Glomerular endothelial cell (primary cell): ENCODE measurements at places on chromosomes 3 and 15. TPM values are rescaled to one million over a fixed set of nuclear protein-coding genes. Genes with fewer than 3 reads are reported as not detected.

GRCh38 chr15:79091204-79091867 is 756 bp upstream of the RASGRF1 start:
- no peak for DNase-seq

The ZPLD1 gene
- 0.10 TPM in 1 of 2 replicates, not detected in the other for total RNA-seq

GRCh38 chr3:20811631-20812030 is 625.6 kb upstream of the SGO1 start:
- no peak for DNase-seq

The REC114 gene
- total RNA-seq = not detected in 2 replicates

The CHRM5 gene
- total RNA-seq = not detected in 2 replicates

DNA sequence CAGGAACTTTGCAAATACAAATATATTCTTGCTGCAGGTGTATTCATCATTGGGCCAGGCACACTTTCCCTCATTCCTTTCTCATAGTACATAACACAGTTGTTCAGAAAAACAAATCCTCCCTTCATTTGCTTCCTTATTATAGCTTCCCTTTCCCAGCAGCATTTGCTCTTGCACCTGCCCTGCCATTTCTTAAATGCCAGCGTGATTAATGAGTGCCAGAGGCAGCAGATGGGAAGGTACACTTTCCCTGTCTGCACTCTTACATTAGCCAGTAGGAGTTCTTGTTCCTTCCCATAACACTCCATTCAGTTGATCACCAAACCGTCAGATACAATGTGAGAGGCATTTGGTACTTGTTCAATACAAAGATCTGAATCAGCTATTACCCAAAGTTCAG is 128.5 kb upstream of the GAP43 start:
- no peak for DNase-seq

The ANKRD34C gene
- total RNA-seq = not detected in 2 replicates

DNA sequence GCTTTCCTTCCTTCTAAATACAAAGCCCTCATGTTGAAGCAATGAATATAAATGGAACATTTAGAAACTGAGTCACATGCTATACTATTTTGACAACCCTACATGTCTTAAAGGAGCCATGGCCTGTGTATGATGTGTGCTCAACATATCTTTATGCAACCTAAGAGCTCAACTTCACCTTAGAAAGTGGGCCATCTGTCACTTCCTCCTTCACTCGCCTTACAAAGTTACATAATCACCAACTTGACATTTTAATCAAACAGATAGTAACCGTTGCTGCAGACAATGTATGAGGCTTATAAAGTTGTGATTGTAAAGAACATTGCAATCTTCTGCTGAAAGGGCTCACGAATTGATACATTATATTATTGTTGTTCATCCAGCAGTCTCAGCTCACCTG is 163.6 kb downstream of the SERPINI1 start:
- no peak for DNase-seq

- no peak for DNase-seq
Observed at GRCh38 chr3:136624371-136624770, 127.8 kb downstream of the STAG1 start.
